ENCODE measurements at places on chromosomes 16 and 17. TPM values are rescaled to one million over a fixed set of nuclear protein-coding genes. Genes with fewer than 3 reads are reported as not detected.
A peak's percentile ranks its signal among the peaks of the same experiment; 100 is the strongest.

GRCh38 chr17:38751144-38751807 lies 1.3 kb upstream of the PSMB3 start:
- no peak for DNase-seq
- H3K36me3 ChIP-seq = peaks cover 15% of the 10 kb centered on the region
- peak overlapping the region; percentile 88 for H3K27ac ChIP-seq
- H3K4me3 ChIP-seq = peak overlapping the region; percentile 88

DNA sequence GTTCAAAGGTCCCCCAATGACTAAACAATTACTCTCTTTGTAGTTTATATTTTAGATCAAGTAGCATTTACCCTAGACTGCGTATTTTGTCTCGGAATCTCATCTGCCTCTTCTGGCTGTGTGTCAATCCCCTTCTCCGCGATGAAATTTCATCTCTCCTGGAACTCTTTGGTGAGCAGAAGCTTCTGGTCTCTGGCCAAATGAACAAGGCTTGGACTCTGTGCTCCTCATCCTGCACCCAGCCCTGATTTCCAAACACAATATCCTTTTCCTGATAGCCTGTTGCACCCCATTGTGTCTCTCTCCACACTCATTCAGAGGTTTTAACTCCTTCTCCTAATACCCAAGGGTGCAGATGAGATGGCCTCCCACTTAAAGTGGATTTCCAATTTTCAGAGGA lies 609.4 kb upstream of the CDH5 start:
- H3K4me3 ChIP-seq = no peak overlapping the region
- DNase-seq = no peak
- no peaks in the 10 kb centered on the region for H3K36me3 ChIP-seq
- H3K4me1 ChIP-seq = no peaks in the 10 kb centered on the region
- no peak overlapping the region for H3K27ac ChIP-seq
- no peaks in the 10 kb centered on the region for H3K27me3 ChIP-seq

- H3K27ac ChIP-seq = no peak overlapping the region
- no peak for DNase-seq
- H3K4me1 ChIP-seq = peaks cover 48% of the 10 kb centered on the region
Measured at GRCh38 chr17:32523017-32523680, 36.4 kb downstream of the CDK5R1 start.

DNA sequence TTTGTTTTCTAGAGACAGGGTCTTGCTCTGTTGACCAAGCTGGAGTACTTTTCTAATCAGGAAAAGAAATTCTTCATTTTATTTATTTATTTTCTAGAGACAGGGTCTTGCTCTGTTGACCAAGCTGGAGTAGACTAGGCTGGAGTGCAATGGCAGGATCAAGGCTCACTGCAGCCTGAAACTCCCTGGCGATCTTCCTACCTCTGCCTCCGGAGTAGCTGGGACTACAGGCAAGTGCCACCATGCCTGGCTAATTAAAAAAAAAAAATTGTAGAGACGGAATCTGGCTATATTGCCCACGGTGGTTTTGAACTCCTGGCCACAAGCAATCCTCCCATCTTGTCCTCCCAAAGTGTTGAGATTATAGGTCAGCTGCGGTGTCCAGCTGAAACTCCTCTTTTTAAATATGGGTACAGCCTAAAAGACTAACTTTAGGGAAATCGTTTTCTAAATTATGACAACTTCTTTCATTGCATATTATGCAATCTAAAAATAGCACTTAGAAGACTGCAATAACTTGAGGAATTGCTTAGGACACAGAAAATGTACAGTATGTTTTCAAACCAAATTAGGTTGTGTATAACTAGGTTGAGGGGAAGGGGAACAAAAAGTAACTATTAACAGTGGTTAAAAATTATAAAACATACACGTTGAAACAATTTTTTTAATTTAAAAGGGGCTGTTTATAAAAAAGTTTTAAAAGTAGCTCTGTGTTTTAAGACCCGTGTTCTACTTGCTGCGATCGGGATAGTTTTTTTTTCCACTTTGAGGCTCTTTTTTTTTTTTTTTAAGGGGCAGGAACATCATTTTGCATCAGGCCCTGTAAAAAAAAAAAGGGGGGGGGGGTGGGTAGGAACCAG lies 4.7 kb downstream of the PRAC1 start:
- H3K4me3 ChIP-seq = no peak overlapping the region
- DNase-seq = no peak
- peaks cover 51% of the 10 kb centered on the region for H3K27me3 ChIP-seq
- no peak overlapping the region for H3K27ac ChIP-seq
- H3K36me3 ChIP-seq = no peaks in the 10 kb centered on the region

DNA sequence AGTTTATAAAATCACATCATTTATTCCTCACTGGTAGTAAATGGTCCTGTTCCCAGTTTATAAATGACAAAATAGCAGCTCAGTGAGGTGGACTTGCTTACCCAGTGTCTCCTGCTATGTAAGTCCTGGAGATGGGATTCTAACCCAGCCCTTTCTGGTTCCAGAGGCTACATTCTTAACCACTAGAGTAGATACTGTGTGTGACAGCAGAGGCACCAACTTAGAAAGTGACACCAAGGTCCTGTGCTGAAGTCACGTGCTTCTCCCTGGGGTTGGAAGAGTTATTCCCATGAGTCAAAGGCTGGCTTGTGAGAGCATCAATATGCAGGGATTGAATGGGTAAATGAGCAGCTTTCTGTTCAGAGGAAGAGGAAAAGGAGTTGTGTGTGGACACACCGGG lies 167.3 kb upstream of the IRX3 start:
- H3K36me3 ChIP-seq = no peaks in the 10 kb centered on the region
- no peak overlapping the region for H3K4me3 ChIP-seq
- H3K27ac ChIP-seq = no peak overlapping the region
- no peak for DNase-seq
- H3K4me1 ChIP-seq = no peaks in the 10 kb centered on the region
- H3K27me3 ChIP-seq = no peaks in the 10 kb centered on the region

DNA sequence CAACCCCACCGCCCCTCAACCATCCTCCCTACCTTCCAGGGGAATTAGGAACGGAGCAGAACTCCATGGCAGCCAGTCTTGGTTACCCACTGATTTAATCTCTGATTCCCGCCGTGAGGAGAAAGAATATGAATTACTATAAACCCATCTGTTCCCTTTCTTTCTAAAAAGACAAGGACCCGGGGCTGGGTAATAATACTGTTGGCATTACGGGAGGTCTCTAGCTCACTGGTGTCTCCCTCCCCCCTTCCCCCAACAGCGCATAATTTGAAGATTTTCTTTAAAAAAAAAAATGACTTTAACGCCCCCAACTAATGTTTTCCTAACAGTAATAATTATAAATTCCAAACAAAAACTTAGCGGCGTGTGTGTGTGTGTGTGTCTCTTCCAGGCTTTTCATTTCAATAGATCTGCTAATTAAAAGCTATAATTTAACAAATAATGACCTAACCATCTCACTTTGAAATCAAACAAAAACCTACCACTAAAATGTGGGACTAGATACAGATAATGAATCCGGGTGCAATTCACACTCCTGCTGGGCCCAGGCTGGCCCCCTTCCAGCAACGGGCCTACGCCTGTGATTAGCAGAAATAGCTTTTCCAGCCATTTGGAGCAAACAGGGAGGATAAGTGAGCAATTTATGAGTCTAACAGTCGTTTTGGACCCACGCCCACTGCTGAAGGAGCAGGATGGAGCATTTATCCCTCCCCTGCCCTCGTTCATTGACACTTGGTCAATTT lies 18.2 kb upstream of the BHLHA9 start:
- no peak overlapping the region for H3K4me3 ChIP-seq
- no peaks in the 10 kb centered on the region for H3K36me3 ChIP-seq
- H3K4me1 ChIP-seq = peaks cover 5% of the 10 kb centered on the region

GRCh38 chr16:88059701-88060386 lies 108.6 kb downstream of the BANP start:
- H3K27ac ChIP-seq = no peak overlapping the region
- H3K27me3 ChIP-seq = no peaks in the 10 kb centered on the region
- no peaks in the 10 kb centered on the region for H3K4me1 ChIP-seq
- peaks cover 54% of the 10 kb centered on the region for H3K36me3 ChIP-seq
- no peak for DNase-seq

The NDE1 gene
- 146 TPM for total RNA-seq

DNA sequence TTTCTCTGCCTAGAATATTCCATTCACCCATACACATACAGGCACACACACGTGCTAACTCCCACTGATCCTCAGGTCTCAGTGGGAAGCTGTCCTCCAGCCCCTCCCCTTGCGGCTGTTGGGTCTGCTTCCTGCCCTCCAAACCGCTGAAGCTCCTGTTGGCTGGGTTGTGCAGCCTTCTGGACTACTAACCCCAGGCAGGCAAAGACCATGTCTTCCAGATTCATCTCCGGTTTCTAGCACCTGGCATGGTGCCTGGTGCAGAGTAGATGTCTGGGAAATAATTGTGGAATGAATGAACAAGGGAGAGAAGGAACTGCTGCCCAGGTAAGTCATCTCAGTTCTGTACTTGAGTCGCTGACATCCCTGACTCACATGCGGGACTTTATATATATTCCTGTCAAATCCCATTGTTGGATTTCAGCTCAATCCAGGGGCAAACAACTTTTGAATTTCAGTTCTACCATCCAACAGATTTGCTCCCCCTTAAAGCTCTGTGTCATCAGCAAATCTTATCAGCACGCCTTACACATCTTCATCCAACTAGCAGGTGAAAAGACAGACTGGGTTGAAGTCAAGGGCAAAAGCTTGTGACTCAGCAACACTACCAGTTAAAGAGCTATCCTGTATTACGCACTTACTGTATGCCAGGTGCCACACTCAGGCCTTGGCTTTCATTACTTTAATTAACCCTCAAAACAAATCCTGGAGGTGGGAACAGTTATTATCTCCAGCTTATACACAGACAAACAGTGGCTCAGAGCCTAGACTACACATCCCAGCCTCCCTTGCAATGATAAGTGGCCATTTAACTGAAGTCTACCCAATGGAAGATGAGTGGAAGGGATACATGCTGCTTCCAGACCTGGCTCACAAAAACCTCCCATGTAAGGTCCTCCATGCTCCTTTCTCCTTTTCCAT lies 51.1 kb downstream of the SRCIN1 start:
- H3K4me1 ChIP-seq = peaks cover 19% of the 10 kb centered on the region
- H3K27ac ChIP-seq = no peak overlapping the region
- H3K27me3 ChIP-seq = no peaks in the 10 kb centered on the region
- no peaks in the 10 kb centered on the region for H3K36me3 ChIP-seq
- no peak for DNase-seq

GRCh38 chr16:29779474-29779873 lies 1.4 kb downstream of the ZG16 start:
- H3K27me3 ChIP-seq = peaks cover 2% of the 10 kb centered on the region
- H3K27ac ChIP-seq = no peak overlapping the region
- no peaks in the 10 kb centered on the region for H3K36me3 ChIP-seq
- H3K4me1 ChIP-seq = peaks cover 3% of the 10 kb centered on the region
- H3K4me3 ChIP-seq = no peak overlapping the region

GRCh38 chr17:44781551-44782325 lies 22.9 kb downstream of the ADAM11 start:
- DNase-seq = no peak
- no peak overlapping the region for H3K27ac ChIP-seq
- no peaks in the 10 kb centered on the region for H3K36me3 ChIP-seq
- H3K27me3 ChIP-seq = no peaks in the 10 kb centered on the region
- H3K4me3 ChIP-seq = no peak overlapping the region

DNA sequence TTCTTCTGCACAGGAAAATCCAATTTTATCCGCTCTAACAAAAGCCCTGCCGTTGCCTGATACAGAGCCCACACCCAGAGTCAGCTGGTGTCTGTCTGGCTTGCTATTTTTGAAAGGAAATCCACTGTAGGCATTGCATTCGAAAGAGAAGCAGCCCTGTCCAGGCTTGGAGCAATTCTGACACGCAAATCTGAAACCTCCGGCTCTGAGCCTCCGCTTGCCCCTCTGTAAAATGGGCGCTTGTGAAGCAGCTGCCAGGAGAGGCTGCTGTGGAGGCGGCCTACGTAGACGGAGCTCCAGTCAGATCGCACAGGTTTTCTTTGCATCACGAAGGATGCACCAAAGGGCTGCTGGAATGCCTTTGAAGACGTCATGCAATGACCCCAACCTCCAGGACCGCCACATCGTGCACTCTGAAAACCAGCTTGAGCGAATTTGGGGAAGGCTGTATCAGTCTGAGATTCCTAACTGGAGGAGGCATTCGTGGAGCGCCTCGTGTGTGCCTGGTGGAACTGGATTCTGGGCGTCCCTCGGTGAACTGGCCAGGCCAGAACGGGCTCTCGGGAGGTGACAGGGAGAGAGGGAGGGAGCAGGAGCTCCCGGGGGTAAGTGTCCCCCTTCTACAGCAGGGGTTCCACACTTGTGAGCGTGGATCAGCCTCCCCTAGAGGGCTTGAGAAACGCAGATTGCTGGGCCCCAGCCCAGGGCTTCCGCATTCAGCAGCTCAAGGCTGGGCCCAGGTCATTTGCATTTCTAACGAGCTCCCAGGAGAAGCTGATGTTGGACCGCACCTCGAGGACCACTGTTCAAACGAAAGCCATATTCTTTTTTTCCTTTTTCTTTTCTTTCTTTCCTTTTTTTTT lies 215.5 kb downstream of the MRTFB start:
- H3K27ac ChIP-seq = peak overlapping the region; percentile 76
- no peaks in the 10 kb centered on the region for H3K27me3 ChIP-seq
- H3K4me3 ChIP-seq = peak overlapping the region; percentile 76
- DNase-seq = peak; percentile 44
- H3K4me1 ChIP-seq = peaks cover 16% of the 10 kb centered on the region

DNA sequence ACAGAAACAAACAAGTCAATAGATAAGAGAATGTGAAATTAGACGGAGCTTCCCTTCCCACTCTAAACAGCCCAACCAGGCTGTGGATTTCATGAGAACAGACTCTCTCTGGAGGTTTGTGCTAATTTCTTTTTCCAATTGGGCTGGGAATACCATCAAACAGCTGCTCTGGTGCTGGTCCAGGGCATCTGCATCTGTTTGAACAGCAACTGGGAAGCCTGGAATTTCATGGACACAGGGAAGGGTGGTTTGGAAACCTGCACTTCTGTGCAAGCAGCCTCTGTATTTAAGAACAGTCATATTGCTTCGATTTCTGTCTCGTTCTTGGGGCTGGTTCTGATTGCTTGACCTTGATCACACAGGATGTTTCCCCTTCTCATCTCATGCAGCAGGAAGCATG lies 88.7 kb downstream of the FOXL1 start:
- H3K4me1 ChIP-seq = peaks cover 9% of the 10 kb centered on the region
- H3K27ac ChIP-seq = no peak overlapping the region
- no peaks in the 10 kb centered on the region for H3K36me3 ChIP-seq

Measured in CD4-positive, CD25-positive, alpha-beta regulatory T cell (primary cell).